Fibroblast of upper back skin (primary cell): ENCODE measurements at places on chromosomes 3 and 15.

DNA sequence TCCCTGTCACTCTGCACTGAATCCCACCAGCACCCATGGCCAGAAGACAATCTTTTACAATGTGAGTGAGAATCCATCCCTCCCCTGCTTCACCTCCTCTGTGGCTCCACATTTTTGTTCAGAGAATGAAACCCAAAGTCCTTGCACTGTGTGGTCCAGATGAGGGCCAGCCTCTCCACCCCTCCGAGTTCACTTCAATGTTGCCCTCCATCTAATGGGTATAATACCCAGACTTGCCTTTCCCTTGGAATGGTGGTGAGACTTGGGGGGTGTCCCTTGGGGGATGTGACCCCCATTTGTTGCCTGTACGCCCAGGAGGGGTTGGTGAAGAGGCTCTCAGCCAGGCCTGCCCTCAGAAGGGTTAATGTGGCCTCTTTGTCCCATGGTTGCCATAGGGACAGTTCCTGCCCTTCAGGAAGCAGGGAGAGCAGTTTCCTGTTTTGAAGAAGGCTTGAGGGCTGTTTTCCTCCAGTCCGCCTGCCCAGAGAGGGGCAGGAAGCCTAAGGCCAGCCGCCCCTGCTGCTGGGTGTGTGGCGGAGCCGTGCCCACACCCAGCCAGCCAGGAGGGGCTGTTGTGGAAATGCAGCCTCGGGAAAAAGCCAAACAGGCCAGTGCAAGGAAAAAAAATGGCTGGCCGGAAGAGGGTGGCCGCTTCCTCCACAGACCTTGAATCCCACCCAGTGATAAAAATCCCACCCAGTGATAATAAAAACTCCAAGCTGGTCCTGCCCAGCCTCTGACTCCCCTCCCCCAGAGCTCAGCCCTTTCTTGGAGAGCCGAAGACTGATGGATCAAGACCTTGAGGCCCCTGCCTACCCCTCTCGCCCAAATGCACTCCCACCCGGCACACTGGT is 14.6 kb upstream of the FGD5 start:
- DNase-seq = no peak

- DNase-seq = no peak
Measured at GRCh38 chr3:124298951-124299350, 307.0 kb upstream of the ROPN1 start.

DNA sequence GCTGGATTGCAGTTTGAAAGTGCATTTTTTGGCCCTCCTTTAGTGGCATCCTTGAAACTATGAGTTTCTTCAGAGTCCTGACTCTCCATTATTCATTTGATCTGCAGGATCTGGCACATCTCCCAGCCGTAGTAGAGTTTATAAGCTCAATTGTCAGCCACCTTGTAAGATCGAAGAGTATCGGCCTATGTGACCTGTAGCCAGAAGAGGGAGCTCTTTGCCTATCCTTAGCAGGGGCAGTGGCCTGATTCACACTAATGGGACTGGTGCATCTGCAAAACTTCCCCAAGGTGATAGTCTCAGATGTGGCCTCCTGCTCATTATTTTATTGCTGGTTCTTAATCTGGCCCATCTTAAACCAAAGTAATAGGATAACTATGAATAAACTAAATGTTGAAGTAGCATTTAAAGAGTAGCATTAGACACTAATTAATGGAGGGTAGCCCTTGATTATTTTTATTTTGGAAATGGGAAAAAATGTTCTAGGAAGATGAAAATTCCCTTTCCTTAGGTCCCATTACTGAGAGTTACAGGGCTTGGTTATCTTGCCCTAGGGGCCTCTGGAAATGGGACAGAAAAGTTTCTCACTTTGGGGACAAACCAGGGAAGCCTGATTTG is 21.2 kb downstream of the GCSAM start:
- DNase-seq = peak; percentile 64

- no peak for DNase-seq
Measured at GRCh38 chr3:119099785-119100184, 46.2 kb upstream of the TEX55 start.

GRCh38 chr3:144437989-144438388 is 466.4 kb downstream of the DIPK2A start:
- no peak for DNase-seq

DNA sequence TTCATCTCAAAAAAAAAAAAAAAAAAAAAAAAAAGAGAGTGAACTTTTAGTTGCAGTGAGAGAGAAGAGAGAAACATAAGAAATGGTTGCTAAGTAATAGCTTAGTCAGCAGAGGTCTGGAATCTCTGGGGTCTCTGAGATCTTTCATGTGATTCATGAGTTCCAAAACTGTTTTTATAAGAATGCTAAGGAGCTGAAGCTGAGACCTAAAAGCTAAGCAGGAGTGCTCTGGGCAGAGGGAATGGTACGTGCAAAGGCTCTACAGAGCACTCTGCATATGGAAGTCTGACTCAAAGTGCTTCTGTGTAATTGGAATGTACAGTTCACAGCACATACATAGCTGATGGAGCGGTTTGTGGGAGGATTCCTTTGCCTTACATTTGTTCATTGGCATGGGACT is 66.3 kb upstream of the LRIG1 start:
- DNase-seq = peak; percentile 97

DNA sequence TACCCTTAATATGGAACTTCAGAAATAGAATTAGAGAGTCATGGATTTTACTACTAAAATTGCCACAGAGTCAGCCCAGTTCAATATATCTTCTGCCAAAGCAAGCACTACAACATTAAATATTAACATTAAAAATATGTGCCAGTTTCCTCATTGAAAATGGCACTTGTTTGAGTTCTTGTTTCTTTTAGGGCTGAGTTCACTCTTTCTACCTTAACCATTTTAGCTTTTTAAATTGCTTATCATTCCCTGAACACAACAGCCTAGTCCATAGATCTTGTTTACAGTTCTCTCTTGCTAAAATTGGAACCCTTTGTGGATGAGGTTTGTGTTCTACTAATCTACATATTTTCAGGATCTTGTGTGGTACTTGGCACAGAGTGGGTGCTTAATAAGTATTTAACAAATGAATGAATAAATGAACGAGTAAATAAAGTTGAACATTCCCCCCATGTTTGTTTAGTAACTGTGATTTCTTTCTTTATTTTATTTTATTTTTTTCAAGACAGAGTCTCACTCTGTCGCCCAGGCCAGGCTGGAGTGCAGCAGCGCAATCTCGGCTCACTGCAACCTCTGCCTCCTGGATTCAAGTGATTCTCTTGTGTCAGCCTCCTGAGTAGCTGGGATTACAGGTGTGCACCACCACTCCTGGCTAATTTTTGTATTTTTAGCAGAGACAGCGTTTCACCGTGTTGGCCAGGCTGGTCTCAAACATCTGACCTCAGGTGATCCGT is 46.0 kb upstream of the SLC7A14 start:
- DNase-seq = no peak

DNA sequence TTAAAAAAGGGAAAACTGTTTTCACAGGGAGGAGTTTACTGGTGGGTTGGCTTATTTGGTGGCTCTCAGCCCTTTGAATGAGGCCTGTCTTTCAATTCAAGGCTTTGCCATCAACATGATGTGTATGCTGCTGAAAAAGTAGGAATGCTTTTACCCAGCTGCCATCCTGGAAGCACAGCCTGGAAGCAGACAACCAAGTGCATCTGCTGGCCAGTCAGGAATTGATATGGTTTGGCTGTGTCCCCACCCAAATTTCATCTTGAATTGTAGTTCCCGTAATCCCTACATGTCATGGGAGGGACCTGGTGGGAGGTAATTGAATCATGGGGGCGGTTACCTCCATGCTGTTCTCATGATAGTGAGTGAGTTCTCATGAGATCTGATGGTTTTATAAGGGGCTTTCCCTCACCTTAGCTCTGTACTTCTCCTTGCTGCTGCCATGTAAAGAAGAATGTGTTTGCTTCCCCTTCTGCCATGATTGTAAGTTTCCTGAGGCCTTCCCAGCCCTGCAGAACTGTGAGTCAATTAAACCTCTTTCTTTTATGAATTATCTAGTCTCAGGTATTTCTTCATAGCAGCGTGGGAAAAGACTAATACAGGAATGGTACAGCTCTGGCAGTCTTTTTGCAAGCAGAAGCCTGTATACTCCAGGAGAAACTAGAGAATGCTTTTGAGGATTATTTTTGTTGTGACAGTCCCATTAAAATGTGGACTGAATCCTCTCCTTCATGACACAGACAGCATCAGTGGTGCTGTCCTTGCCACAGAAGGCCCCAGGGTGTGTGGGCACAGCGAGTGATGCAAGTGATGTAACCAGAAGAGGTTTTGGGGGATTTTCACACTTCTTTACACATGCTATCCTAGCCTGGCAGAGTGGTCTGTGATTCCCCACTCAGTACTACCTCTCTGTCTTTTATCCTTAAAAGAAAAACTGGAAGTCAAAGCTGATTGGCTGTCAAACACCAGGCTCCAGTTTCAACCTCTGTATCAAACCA is 20.0 kb downstream of the PLCL2 start:
- no peak for DNase-seq

GRCh38 chr3:32780735-32781210 is 37.0 kb upstream of the TRIM71 start:
- DNase-seq = peak; percentile 54

DNA sequence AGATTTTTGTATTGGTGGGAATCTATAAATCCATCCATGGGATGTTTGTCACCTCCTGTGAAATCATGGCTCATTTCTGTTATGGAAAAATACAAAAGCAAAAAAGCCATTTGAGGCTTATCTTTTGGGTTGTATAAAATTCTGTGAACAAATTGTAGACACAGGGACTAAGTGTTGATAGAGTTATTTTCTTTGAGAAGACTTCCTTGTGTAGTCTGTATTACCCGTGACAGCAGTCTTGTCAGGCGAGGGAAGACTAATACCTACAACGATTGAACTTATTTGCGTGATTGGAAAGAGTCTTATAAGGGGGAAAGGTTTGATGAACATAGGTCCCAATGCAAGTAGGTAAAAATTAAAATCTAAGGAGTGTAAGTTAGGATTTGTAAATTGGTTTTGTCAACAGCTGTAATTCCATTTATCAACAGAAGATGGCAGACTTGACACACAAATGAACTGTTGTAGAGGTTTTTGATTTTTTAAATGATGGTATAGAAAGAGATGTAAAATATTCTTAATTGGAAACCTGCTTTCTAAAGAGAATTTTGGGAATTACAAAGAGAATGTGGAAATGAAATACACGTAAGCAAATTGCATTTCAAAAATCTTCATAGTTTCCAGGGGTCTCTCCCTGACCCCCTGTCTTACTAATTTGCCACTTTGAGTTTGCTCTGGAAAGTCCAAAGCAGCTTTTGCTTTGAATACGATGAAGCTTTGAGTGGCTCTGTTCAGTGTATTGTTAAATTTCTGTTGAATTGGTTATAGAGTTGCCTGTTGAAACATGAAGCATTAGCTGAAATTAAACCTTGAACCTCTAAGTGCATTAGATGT is 33.2 kb downstream of the SLC25A26 start:
- peak; percentile 42 for DNase-seq

GRCh38 chr3:47355010-47355409 is 25.8 kb upstream of the PTPN23 start:
- no peak for DNase-seq

DNA sequence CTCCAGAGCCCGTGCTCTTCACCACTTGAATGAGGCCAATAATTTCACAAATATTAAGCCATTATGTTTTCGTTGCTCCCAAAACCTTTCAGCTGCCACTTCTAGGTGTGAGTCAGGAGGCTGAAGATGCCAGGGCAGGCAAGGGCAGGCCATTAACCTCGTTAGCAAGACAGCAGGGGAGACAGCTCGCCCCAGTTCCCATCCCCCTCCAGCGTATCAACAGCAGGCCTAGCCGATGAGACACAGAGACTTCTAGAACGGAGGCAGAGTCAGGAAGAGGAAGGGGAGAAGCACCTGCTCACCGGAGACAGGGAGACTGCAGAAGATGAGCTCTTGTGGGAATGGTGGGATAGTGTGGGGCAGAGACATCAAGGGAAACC is 28.0 kb upstream of the PLA2G4E start:
- no peak for DNase-seq

DNA sequence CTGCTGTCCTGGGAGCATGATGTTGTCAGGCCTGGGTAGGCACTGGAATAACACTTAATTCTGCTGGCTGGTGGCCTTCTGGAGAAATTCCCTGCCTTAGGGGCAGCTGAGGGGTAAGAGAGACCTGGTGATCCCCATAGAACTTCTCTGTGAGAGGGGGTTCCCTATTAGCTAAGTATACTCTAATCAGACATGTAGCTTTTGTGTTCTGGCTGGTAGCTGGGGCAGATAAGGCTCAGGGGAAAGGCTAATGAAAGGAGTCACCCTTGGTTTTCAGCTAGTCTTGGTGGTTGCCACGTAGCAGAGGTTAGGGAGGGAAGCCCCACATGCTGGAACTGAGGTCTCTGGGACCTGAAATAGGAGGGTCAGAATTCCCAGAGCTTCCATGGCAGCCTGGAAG is 952 bp upstream of the HDDC3 start:
- no peak for DNase-seq

- peak; percentile 17 for DNase-seq
Measured at GRCh38 chr3:20912406-20912805, 726.4 kb upstream of the SGO1 start.

- no peak for DNase-seq
Measured at GRCh38 chr3:135268941-135269532, 474.0 kb downstream of the EPHB1 start.

DNA sequence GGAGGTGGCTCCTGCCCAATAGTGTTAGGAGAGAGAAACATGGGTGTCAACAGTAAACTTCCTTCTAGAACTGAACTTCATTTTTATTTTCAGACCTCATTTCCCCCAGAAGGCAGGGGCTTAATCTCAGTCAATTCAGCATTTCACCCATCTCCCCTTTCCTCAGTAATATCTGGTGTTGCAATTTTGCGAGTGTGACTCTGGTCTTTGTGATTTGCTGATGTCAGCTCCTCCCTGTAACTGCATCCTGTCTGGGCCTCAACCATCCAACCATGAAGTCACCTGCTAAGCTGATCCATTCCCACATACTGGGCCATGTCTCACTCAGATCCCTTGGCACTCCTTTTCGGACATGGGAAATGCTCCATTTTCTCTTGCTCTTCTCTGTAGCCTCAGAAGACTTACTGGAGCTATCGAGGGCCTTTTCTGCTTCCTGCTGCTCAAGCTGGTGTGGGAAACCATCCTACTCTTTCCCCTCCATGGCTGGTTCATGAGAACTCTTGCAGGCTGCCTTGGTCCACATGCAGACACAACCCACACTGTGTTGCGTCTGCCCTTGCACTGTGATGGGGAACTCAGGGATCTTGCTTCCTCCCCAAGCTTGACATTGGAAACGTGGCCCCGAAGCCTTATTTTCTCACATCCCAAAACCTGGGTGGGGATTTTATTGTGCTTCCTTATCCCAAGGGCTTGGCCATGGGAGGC is 24.6 kb downstream of the CCR4 start:
- DNase-seq = no peak

- no peak for DNase-seq
Measured at GRCh38 chr15:60555806-60556205, 76.9 kb upstream of the ICE2 start.

GRCh38 chr15:72147418-72147817 is 29.2 kb downstream of the SENP8 start:
- no peak for DNase-seq

- no peak for DNase-seq
Measured at GRCh38 chr3:157914882-157915281, 191.3 kb downstream of the SHOX2 start.

DNA sequence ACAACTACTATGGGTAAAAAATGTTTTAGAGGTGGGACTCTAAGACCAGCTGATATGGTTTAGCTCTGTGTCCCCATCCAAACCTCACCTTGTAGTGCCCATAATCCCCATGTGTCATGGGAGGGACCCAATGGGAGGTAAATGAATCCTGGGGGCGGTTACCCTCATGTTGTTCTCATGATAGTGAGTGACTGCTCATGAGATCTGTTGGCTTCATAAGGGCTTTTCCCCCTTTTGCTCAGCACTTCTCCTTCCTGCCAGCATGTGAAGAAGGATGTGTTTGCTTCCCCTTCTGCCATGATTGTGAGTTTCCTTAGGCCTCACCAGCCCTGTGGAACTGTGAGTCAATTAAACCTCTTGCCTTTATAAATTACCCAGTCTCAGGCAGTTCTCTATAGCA is 45.7 kb downstream of the FAM98B start:
- DNase-seq = no peak
